CD4-positive, alpha-beta T cell treated with Interferon alpha-2 for 1 hour (primary cell): ENCODE measurements at places on chromosomes 5 and 9.

- DNase-seq = no peak
Observed at GRCh38 chr9:71245651-71246050, 124.2 kb upstream of the TRPM3 start.

GRCh38 chr9:123080444-123080843 is 47.0 kb downstream of the GPR21 start:
- no peak for DNase-seq

GRCh38 chr5:179833056-179833708 is 12.5 kb downstream of the SQSTM1 start:
- no peak for DNase-seq

DNA sequence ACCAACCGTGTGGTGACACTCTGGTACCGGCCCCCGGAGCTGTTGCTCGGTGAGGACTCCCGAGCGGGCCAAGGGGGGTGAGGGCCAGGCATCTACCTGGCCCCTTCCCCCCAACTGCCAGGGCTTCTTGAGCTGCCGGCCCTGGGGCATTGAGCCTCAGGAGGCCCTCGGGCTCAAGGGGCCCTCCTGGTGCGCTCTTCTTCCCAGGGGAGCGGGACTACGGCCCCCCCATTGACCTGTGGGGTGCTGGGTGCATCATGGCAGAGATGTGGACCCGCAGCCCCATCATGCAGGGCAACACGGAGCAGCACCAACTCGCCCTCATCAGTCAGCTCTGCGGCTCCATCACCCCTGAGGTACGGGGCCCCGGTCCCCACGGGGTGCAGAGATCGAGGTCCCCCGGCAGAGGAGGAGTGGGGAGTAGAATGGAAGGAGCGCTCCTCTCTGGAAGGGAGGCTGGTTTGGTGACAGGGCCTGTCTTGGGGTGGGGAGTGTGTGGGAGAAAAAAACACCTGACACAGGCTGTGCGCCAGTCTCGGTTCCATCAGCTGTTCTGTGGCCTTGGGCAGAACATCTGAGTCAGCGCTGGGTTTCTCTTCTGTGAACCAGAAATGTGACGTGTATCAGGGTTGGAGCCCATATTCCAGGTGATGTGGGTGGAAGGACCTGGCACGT is 2.6 kb downstream of the CDK9 start:
- no peak for DNase-seq
